ENCODE measurements at places on chromosomes 5 and 9. TPM values are rescaled to one million over a fixed set of nuclear protein-coding genes. Genes with fewer than 3 reads are reported as not detected.
A peak's percentile ranks its signal among the peaks of the same experiment; 100 is the strongest.

GRCh38 chr9:113589890-113590289, 126.4 kb downstream of the RGS3 start:
- DNase-seq, result no peak

DNA sequence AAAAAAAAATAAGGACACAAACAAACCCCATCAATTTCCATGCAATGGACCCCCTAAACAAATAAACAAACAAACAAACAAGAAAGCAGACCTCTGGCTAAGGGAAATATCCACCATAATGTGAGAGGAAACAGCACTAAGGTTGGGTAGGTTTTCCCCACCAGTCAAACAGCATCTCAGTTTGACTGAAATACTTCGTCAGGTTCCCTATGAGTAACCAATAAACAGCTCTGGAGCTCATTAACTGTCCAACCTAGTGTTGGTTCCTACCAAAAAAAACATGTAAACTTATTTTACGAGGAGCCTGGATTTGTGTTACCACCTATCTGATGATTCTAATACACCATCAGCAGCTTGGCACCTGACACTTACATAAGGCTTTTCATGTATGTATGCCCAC, 198.5 kb upstream of the TARS1 start:
- DNase-seq, result no peak

DNA sequence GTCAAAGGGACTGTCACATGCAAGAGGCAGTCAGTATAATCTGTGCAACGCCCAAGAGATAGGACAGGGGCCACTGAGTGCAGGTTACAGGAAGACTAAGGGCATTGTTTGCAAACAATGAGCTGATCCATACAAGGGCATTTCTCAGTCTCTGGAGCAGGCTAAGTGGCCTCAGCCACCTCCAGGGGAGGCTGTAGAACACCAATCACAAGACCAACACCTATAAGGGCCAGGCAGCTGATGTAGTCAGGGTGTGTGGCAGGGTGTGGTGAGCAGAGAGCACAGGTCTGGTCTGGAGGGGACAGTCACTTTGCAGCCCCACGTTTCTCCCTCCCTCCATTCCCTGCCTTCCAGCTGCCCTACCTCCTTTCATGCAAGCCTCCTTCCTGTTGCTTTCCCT, 83.2 kb upstream of the ADRA1B start:
- DNase-seq, result no peak

- DNase-seq, result no peak
These were observed 24.4 kb upstream of the VDAC1 start for GRCh38 chr5:134029156-134029555.

DNA sequence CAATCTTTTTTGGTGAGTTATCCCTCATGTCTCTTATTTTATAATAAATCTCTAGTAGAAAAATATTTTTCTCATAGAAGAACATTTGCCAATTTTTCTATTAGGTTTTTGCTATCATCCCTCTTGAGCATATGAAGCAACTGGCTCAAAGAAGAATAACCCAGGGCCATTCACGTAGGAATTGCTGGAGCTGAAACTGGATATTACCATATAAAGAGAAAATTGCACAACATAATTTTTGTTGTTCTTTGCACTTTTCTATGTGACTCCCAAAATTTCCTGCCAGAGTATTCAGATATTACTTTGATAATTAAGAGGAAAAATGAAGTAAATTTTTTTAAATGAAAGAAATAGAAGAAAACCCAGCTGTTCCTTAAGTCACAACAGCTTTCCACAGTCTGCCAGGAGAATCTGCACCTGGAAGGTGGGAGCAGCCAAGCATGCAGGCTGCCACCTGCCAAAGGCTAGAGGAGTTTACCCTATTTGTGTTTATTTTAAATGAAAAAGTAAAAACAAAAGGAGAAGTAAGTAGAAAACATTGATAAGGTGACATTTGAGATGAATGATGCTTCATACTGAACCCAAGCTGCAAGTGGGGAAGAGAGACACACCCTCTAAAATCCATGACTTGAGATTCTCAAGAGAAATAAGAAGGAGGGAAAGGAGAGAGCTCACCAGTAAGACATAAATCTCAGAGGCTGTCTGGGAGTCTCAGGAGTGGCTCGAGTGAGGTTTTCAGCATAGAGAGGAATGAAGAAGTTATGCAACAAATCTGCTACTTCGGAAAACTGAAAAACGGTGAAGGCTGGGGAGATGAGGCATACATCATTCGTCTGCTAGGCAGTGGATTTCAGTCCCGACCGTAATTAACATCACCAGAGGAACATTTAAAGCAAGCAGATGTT, 31.5 kb upstream of the FREM1 start:
- DNase-seq, result no peak

DNA sequence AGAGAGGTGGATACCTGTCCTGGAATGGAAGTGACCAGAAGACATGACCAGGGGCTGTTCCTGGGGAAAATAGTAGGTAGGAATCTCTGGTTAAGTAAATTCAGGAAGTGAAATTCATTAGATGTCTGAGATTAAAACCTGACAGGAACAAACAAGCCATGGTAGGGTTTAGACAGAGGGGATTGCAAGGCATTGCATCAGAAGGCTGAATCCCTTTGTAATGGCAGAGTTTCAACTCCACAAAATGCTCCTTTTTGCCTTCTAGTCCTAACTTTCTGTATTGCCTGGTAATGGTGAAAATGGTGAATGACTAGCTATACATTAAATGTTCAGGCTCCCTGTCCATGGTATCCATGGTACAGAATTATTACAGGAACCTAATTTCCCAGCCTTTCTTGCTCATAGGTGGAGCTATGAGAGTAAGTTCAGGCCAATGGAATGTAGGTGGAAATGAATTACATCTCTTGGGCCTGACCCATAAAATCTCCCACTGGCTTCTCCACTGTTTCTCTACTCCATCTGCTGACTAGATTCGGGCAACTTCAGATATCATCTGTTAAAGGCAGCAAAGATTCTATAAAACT, 113.4 kb upstream of the CNTLN start:
- DNase-seq, result no peak

GRCh38 chr5:14064841-14065240, 78.3 kb upstream of the TRIO start:
- DNase-seq, result no peak

DNA sequence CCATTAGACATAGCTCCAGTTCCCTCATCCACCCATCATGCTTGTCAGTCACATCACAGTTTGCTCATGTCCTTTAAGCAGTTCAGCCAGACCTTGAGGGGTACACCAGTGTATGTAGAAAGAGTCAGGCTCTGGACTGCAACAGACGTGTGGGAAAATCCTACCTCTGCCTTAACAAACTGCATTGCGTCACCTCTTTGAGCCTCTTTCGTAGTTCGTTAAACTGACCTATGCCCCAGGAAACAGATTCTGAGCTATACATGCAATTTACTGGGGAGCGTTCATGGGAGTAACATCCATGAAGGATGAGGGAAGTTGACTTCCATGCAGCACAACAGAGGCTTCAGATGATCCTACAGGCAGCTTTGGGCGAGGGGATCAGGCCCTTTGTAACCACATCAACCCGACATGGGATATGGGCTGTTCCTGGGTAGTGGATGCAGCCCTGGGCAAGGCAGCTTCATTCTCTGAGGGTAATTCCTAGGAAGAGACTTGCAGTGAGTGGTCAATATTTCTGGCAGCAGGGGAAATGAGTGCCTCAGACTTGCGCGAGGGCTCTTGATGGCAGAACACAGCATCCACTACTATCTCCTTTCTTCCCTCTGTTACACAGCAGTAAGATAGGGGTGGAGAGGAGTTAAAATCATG, 4.3 kb downstream of the SPINK4 start:
- DNase-seq, result no peak

- no peak for DNase-seq
These were observed 87.0 kb upstream of the TNC start for GRCh38 chr9:115204904-115205453.

DNA sequence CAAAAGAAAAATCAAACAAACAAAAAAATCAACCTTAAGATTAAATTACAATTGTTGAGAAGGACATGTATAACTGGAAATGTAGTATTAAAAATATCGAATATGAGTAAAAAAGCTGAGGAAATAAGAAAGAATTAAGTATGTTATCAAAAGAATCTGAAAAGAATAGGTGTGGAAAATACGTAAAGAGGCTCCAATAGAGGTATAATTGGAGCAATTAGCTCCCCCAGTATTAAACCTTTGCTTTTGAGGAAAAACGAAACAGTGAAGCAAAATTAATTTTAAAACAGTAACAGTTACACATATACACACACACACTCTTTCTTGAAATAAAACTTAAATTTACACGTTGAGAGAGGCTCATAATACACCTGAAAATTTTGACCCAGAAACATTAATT, 578.7 kb upstream of the ADAMTS16 start:
- no peak for DNase-seq

GRCh38 chr5:79235634-79236361, at the start of gene JMY:
JMY (plus strand) TSS chr5:79236131; CDS start chr5:79236651, 520 bp downstream.
- peak; percentile 82 for DNase-seq

DNA sequence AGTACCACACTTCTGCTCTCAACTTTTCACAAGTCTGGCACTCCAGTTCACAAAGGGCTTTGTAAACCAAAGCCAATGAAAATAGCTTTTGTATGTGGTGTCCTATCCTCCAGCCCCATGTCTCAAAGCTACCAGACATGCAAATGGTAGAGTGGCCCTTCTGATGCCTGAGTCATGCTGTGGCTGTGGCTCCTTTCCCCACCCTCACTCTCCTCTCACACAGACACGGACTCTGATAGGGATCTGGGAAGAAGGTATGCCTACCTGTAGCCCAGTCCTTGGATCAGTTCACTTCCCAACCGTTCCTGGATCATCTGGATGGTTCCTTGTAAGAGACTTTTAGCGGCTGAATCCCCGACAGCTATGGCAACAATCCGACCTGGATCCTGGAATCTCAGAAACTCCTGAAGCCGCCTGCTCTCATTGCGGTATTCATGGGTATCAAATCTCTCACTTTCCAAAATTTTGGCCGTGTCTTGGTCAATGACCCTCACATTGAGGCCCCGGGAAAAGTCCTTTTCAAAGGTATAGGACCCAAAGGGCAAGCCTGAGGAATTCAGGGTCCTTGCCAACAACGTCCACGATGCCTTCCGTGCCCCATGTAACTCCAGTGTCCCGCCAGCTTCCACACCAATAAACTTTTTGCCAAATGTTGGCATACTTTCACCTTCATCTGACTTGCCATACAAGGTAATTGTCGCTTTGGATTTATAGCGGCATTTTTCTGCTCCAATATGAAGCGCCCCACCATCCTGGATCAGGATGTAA, 23.4 kb downstream of the CEMIP2 start:
- DNase-seq, result no peak

DNA sequence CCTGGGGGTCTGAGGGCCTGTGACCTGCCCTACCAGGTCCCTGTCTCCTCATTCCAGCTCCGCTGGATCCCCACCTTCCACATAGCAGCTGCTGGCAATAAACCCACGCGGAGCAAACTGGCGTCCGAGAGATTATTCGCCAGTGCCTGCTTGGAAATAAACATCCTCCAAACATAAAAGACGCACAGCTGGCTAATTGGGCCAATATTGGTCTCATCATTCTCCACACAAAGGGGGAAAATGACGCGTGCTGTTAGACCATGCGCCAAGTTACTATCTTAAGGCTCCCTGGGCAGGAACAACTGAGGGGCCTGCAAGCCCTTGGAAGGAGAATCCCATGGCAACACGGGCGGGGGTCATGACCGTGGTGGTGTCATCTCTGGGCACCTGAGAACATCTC, 73.3 kb upstream of the SARDH start:
- DNase-seq, result no peak

- DNase-seq, result no peak
These were observed 104.2 kb upstream of the ELL2 start for GRCh38 chr5:96065685-96066385.

- DNase-seq, result no peak
These were observed 52.5 kb upstream of the C9orf72 start for GRCh38 chr9:27625751-27626150.

DNA sequence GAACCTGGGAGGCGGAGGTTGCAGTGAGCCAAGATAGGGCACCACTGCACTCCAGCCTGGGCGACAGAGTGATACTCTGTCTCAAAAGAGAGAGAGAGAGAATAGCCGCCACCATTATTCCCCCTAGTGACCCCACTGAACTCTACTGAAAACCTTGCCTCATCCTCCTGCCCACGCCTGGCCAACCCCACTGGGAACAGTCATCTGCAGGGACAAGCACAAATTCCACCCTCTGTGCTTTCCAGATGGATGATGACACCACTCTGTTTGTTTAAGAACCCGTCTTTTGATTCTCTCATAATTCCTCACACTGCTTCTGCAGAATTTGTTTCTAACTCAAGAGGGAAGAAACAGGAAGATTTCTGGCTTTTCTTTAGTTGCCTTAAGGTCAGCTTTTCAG, 12.2 kb downstream of the BHMT2 start:
- no peak for DNase-seq

GRCh38 chr5:39826051-39826450, 401.3 kb upstream of the DAB2 start:
- no peak for DNase-seq

GRCh38 chr9:87334366-87334765, 163.3 kb upstream of the DAPK1 start:
- no peak for DNase-seq

DNA sequence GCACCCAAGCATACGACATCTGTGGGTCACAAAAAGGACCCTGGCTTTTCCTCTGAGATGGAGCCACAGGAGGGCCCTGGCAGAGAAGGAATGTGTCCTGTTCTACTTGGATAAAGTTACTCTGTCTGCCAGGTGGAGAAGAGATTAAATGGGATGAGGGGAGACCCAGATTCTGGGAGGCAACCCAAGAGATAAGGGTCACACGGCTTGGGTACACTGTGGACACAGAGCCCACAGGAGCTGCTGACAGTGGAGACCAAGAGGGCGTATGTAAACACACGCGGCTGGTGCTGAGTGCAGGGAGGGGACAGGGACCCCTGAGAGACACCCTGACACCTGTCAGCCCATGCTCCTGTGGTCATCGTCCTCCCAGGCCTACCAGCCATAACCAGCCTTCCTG, 6.2 kb downstream of the CDK20 start:
- DNase-seq, result no peak

The SHISAL2B gene
- total RNA-seq, result not detected

The TAF11L14 gene
- total RNA-seq, result not detected

The OR1Q1 gene
- not detected for total RNA-seq

The SOHLH1 gene
- not detected for total RNA-seq

The ADRB2 gene
- total RNA-seq, result 1.6 TPM

The CCDC152 gene
- total RNA-seq, result 12.9 TPM

The PCDHB14 gene
- total RNA-seq, result 13.4 TPM

The PCDHGA12 gene
- total RNA-seq, result 6.9 TPM

The KDM4C gene
- 57.4 TPM for total RNA-seq

The GAPT gene
- total RNA-seq, result 0.31 TPM

The ERGIC1 gene
- total RNA-seq, result 41.5 TPM

The HTR4 gene
- total RNA-seq, result 0.16 TPM

The PDLIM4 gene
- total RNA-seq, result 3.1 TPM

The EIF4E1B gene
- total RNA-seq, result not detected
